Left cardiac atrium (tissue), 4 donors: ENCODE measurements at places on chromosomes 11 and 22. TPM values are rescaled to one million over a fixed set of nuclear protein-coding genes. Genes with fewer than 3 reads are reported as not detected.

Gene BBOX1
- 0.18 TPM for total RNA-seq

Gene NLRP6
- 0.62 TPM for total RNA-seq

Gene CLP1
- 6.9 TPM for total RNA-seq

Gene TOMM22
- total RNA-seq: 67.2 TPM

Gene PAAF1
- total RNA-seq: 19.9 TPM

Gene IL17REL
- total RNA-seq: not detected

Gene DYNC2H1
- total RNA-seq: 6.5 TPM

Gene TMEM225
- total RNA-seq: not detected
